ENCODE measurements at places on chromosomes 1 and 21. TPM values are rescaled to one million over a fixed set of nuclear protein-coding genes. Genes with fewer than 3 reads are reported as not detected.

DNA sequence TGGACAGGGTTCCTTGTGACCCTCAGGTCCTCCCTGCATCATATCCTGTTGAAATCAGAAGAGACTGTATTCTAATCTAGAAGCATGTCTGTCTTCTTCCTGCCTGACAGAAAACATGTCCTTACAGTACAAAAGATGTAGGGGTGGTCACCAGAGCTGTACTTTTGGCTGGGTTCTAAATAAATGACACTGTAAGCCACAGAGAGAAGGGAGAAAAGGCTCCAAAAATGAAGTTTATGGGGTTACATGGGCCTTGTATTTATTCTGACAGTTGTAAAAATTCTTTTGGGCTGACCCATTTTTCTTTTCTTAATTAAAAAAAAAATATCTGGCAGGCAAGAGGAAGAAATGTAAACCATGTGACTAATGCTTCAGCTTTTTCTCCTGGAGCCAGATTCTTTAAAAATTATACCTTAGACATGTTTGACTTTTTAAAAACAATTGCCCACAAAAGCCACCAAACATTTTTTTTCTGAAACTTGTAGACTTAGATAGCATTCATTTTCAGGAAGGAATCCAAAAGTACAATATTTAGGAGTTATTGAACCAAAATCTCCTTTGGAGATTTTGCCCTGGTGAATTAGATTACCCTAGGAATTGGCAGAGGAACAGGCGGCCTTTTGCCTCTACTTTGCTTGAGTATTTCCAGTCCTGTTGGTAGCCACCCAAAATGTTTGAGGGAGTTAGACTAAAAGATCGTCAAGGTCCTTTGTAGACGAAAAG lies 17.1 kb downstream of the RGL1 start:
- no peak for DNase-seq

MYOG gene
- not detected for total RNA-seq

DNA sequence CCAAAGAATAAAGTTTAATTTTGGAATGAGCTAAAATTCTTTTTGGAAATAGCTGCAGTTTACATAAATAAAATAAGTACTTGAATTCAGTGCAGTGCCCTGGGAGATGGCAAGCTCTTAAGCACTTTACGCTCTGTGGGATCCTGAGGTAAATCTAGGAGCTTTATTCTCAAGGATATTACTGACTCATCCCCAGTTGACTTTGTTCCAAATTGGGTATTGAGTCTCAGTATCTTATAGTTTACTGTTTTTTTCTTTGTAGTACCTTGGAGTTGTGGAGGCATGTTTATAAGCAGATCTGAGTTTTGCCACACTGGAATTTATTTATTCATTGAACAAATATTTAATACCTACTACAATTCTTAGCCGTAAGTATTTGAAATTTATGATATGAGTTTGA lies 27.4 kb upstream of the HRNR start:
- no peak for DNase-seq

DNA sequence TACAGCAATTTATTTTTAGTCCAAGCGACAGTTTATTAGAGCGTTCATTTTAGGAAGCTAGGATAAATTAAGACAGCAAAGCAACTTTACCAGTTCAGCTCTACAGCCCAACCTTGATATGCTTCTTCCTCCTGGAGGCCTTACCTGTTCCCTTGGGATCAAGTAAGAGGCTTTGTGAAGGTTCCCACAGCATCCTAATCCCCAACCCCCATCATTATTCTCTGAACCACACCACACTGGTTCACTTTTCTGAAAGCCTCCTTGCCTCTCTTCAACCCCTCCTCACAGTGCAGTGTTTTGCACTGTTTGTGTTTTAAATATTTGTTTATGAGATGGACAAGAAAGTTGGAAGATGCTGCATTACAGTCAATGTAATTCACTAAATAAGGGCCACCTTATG lies 126.3 kb upstream of the CXADR start:
- no peak for DNase-seq

- no peak for DNase-seq
Observed at GRCh38 chr1:175818929-175819328, 75.5 kb upstream of the TNR start.

CDA gene
- not detected for total RNA-seq

GPR3 gene
- total RNA-seq, result 3.1 TPM

SLC35A3 gene
- total RNA-seq, result 24.1 TPM

DNA sequence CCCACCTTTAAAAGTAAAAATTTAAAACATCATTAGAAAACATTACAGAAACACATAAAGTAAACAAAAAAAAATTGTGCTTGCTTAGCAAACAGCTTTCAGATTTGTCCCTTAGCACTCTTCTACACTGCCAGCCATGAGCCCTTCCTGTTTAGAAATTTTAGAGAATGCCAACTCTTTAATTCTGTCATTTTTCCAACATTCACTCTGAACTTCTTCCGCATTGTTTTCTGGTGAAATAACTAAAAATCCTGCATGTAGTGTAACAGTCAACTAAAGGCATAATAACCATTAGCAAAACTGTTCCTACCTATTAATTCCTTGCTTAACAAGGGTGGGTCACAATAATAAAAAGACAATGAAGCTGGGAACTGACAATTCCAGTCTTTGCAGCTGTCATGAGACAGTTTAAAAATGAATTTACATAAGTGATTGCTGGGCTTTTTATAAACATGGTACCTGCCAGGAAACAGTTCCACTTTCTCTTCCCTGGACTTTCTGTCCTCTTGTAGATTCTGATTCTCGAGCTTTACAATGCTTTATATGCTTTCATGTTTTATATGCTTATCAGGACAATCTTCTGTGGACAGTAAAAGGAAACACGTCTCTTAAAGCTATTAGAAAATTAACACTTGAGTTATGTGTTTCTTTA lies 19.0 kb downstream of the GNG12 start:
- DNase-seq, result no peak

ZSWIM5 gene
- 0.46 TPM for total RNA-seq

RGSL1 gene
- total RNA-seq, result not detected

- peak; percentile 65 for DNase-seq
Observed at GRCh38 chr1:1624443-1625403, 7.2 kb upstream of the MMP23B start.

DNA sequence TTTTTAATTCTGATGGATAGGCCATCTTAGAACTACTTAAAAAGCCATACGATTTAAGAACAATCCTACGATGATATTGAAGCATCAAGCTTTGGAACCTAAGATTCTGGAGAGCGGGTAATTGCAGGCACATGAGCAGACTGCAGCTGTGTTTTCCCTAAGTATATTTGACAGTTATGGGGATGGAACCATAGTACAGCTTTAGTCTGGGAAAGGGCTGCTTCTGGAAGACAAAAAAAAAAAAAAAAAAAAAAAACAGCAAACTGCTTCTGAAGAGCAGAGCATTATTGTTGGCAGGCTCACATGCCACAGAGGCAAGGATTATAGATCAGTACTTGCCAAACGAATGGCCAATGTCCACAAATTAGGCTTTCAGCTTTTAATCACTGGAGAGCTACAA lies 1618.7 kb downstream of the AMY1C start:
- DNase-seq, result no peak

S100A7 gene
- total RNA-seq, result not detected

ERICH3 gene
- total RNA-seq, result not detected

RGS18 gene
- total RNA-seq, result 1.1 TPM

- DNase-seq, result peak; percentile 53
Observed at GRCh38 chr1:156571261-156571852, 1.0 kb downstream of the IQGAP3 start.

DNA sequence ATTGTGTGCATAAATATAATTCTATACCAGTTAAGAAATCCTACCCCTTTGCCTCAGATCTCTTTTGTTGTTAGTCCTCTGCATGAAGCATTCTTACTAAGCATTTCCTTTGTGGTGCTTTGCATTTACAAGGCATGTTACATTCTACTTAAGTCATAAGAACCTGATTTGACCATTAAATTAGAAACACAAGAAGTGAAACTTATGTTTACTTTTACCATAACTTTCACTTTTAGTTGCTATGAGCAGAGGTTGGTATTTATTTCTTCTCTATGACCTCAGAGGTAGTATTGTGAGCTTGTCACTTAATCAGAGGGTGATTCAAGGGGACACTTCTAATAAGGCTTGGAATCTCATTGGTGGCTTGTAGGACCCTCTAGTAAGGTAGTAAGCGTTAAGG lies 9.0 kb downstream of the FAM20B start:
- DNase-seq, result no peak

DNA sequence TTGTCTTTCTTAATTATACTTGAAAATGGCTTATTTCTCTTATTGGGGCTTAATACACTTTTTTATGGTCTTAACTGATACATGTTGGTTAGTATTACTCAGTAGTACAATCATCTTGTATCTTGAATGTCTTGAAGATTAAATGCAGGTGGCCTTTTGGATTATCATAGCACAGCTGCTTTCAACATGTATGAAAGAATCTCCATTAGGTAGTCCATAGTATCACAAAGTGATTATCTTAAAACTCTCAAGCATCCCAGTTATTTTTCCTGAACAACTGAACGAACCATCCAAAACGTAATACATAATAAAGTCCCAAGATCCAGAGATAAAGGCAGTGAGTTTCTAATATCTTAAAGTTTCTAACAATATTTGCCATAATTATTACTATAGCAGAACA lies 51.7 kb upstream of the MYOCOS start:
- no peak for DNase-seq

FLG2 gene
- total RNA-seq, result not detected

GRCh38 chr1:52348704-52349300 lies 17.2 kb downstream of the CC2D1B start:
- peak; percentile 46 for DNase-seq

- DNase-seq, result no peak
Observed at GRCh38 chr21:45838634-45839033, 142.9 kb upstream of the COL6A1 start.

- DNase-seq, result peak; percentile 80
Observed at GRCh38 chr1:205610901-205611466, 20.8 kb downstream of the ELK4 start.

TTC22 gene
- not detected for total RNA-seq

KRTAP19-1 gene
- not detected for total RNA-seq

DNA sequence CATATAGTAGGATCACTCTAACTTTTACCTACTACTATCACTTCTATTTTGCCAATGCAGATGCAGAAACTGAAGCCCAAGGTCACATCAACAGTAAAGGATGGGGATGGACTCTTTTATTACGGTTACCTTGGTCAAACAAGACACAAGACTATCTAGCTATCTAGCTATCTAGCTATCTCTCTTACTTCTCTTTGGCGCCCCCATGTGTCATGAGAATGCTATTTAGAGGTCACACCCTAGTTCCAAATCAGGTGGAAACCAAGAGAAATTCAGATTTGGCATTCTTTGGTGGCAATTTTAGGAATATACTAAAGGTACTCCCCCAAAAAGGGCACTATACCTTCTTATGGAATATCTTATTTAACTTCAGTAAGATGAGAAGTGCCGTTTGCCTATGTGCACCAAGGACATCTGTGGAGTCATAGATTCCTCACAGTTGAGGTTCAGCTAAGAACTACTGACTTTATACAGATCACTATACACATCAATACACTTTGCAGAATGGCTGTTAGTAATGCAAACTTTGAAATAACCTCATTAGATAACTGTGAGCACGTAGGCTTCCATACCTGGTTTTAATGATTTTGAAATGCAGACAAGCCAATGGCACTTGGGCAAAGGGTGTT lies 6.7 kb downstream of the ZNF648 start:
- peak; percentile 64 for DNase-seq

CD46 gene
- total RNA-seq, result 94.8 TPM

GRCh38 chr1:110916669-110917306 lies 43.8 kb downstream of the CD53 start:
- DNase-seq, result peak; percentile 60

DNA sequence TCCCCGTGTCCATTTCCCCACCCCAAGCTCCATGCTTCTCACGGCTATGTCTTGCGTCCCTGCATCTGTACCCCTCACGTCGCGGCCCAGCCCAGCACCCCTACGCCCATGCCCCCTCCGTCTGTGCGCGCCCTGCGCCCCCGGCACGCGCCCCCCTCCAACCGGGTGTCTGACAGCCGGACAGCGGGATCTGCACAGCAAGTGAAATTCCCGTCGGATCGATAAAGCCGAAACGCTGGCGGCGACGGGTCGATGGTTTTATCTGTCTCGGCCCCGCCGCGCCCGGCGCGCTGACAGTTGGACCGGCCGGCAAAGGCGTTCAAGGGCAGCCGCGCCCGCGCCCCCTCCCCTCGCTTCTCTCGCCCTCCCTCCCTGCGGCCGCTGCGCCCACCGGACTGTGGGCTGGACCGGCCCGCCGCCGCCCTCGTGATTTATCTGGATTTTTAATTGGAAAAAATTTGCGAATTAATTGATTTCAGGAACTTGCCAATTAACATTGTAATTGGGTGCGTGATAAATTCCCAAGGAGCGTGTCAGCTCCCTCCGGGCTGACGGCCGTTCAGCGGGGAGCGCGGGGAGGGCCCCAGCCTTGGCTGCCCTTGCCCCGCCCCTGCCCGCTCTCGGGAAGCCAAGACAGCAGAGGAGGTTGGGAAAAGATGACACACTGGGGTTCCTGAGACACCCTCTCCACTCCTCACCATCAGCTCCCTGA lies 57.1 kb downstream of the TMEM53 start:
- DNase-seq, result no peak

DNA sequence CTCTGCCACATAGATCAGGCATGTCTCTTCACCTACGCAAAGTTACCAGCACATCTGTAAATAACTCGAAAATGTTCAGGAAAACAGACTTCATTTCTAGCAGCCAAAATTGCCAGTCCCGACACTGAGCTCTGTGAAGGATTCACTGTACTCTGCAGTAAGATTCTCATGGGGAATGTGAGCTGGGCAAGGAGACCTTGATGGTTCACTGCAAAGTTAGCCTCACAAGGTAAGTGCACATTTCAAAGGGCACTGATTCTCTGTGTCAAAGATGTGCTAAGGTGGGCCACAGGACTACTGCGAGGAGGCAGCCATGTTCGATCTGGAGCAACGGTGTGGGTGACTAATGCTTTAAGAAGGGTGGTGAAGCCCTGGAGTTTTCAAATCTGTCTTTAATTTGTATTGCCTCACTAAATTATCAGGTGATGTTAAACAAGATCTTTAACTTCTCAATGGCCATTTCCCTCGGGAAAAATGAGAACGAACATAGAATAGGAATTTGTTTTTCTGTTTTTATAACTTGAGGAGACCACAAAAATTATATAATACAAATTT lies 25.2 kb downstream of the STPG1 start:
- no peak for DNase-seq

GRCh38 chr1:230163205-230163604 lies 96.2 kb downstream of the GALNT2 start:
- no peak for DNase-seq

NPHS2 gene
- total RNA-seq, result not detected

IFNLR1 gene
- 1.4 TPM for total RNA-seq

DNA sequence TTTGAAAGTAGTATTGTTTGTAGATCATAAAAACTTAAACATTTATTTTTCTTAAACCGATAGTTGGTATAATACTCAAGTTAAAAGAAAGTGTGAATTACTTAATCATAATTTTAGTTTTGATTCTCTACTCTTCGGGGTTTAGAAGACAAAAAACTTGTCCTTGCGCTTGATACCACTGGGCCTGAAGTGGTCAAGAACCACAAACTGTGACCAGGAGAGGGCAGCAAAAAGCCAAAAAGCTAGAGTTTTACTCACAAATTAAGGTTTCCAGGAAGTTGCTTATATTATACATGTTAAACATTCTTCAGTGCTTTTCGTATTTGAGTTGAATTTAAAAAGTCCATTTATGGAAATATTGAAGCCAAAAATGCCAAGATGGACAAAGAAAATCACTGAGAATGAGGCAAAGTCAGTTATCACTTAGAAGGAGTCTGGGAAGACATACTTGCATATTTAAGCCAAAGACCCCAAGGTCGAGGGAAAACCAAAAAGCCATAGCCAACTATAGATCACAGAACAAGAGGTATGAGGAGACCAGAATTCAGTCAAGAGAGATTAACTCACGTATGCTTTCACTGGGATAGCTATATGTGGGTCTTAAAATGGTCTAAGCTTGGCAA lies 34.2 kb downstream of the EFCAB7 start:
- DNase-seq, result peak; percentile 54

- no peak for DNase-seq
Observed at GRCh38 chr1:225474439-225474985, 46.7 kb upstream of the LBR start.

Data from A673 (cell line).